ENCODE measurements at places on chromosomes 1 and 21.

- no peak for DNase-seq
Measured at GRCh38 chr1:27448982-27449381, 41.0 kb downstream of the WASF2 start.

DNA sequence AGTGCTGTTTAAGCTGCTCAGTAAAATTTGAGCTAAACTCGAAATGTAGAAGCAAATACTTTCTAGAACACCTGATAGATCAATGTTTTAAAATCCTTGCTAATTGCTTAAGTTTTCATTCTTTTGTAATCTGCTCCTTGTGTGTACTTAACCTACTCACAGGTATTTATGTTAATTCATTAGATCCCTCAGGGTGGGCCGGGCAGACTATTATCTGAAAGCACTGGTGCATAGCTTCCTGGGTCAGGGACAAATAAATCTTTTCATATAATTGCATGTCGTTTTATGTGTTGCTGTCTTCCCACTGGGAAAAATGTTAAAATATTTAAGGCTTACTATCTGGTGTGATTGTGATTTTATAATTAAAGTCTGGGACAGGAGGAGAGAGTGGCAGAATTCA, 440.5 kb downstream of the SMYD3 start:
- DNase-seq: no peak

DNA sequence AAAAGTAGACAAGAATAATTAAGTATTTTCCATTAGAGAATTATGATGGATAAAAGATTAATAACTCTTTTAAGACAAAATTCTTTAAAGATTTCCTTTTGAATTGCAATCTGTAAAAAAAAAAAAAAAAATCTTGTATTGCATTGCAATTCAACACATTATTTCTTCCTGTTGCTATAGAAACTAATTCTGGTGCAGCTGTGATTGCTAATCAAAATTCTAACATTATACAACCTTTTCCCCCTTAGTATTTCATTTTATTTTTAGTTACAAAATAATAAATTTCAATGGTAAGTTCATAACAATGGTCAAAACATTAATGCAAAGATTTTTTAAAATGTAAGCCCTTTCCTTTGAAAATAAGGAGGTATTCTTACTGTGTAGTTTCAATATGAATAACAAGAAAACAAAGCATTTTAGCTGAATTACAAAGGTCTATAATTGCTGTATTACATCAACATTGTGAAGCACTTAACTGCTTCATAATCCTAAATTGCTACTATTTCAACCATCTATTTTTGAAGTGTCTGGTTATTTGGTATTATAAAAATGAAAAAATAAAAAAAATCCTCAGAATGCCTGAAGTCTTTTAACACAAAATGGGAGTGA, 135.0 kb downstream of the SYT14 start:
- DNase-seq: no peak

DNA sequence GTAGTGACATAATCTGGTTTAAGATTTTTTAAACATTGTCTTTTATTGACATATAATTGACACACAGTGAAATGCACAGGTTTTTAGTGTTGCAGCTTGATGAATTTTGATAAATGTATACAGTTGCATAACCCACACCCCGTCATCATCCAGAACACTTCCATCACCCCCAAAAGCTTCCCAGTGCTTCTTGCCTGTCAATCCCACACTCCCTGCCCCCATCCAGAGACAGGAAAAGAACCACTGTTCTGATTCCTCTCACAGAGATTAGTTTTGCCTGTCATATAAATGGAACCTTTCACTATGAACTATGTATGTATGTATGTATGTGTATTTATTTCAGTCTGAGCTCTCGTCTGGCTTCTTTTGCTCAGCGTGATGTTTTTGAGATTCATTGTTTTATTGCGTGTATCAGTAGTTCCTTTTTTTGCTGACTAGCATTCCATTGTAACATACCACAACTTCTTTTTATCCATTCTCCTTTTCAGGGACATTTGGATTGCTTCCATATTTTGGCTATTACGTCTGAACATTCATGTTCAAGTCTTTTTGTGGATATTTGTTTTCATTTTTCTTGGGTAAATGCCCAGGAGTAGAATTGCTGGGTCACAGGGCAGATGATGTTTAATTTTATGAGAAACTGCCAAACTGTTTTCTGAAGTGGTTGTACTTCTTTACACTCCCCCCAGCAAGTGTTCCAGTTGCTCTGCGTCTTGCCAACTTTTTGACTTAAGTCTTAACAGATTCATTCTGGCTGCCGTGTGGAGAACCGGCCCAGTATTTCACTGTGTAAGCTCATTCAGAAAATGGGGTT, 8.7 kb downstream of the UBIAD1 start:
- no peak for DNase-seq

- no peak for DNase-seq
Measured at GRCh38 chr1:168482106-168482505, 61.7 kb downstream of the XCL2 start.

- DNase-seq: no peak
Measured at GRCh38 chr1:153353226-153353947, 4.3 kb upstream of the S100A9 start.

DNA sequence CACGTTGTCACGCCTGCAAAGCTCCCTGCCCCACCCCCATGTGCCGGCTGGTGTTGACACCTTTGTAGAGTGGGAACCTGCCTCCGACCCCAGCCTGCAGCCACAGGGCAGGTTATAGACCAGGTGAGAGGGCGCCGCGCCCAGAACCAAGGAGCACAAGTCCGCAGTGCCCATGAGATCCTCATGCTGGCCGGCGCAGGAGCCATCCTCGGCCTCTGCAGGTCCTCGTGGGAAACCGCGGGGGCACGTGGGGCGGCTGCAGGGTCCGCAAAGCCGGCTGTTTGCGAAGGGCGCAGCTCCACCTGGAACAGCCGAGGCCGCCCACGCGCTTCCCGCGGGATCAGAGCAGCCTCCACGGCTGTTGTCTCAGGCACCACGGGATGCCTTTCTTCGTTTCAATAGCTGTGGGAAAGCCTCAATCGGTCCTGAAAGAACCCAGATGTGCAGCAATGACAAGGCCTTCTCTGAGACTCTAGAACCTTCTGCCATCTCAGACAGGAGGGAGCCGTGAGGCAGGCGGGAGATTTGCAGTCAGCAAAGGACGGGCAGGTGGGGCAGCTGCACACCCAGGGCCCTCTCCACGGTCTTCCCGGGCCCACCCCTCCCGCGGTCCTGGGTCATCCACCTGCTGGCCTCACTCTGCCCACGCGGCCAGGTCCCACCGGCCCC, 29.9 kb downstream of the POFUT2 start:
- no peak for DNase-seq

- DNase-seq: no peak
Measured at GRCh38 chr1:100862591-100862990, 32.1 kb downstream of the EXTL2 start.
